ENCODE measurements at places on chromosomes 5 and 9.
A peak's percentile ranks its signal among the peaks of the same experiment; 100 is the strongest.

DNA sequence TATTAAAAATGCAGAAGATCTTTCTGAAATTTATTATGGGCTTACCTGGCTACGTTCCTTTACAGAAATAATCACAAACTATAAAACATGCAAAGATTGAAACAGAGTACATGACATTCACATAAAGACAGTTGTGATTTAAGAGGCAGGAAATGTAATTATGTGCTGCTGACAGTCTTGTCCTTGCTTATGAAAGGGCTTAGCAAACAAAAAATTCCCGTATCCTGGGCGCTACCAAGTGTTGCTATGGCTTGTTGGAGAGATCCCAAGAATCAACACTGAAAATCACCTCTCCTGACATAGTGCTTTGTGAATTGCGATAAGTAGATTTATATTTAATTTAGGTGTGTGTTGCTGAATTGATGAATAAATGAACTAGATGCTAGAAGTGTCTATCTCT, 352.5 kb upstream of the C9orf72 start:
- no peak for DNase-seq

DNA sequence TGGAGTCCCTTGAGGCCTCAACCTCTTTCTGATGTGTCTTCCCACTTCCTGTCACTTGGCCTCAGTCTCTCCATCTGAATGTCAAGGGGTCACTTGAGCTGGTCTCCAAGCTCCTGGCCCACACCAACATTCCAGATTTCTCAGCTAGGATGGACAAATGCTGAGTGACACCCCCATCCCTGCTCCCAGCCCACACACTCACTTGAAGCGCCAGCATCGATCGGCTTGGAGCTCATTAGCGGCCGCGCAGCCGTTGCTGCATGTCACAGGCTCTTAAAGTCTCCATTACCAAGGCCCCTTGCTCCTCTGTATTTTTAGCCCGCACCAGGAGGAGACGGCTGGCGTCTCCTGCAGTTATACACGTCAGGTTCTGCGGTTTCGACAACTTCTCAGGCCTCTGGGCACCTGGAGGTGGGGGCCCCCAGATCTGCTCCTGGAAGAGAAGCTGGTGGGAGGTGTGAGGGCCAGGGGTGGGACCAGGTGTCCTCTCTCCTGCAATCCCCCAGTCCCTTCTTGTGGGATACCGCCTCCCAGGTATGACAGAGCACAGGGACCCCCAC, 33.4 kb upstream of the ARAP3 start:
- no peak for DNase-seq

- peak; percentile 46 for DNase-seq
These were observed 98.6 kb downstream of the FBXW11 start for GRCh38 chr5:171907725-171908343.

DNA sequence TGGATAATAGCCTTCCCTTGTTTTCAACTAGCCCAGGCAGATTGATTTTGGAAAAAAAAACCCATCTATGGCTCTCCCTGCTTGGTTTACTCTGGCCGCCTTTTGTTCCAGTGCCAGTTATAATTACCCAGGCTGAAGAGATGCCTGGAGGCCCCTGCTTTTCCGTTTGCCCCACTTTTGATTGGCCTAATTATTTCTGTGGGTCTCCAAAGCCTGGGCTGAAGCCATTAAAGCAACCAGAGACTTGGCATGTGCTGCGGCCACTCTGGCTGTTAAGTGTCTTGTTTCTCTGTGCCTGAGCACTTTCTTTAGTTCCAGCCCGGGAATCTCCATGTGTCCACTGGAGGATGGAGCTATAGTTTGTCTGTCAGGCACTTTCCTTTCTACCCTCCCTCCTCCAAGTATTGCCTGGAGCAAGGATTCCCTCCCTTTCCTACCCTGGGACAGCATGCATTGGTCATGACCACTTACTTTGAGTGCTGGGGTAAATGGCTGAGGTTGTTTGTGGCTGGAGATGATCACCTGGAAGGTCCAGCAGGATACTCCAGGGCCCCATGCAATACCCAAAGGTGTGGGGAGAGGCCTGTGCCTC, 105.1 kb upstream of the CTSL start:
- DNase-seq = no peak

GRCh38 chr9:7756088-7756487, 43.5 kb downstream of the DMAC1 start:
- no peak for DNase-seq

DNA sequence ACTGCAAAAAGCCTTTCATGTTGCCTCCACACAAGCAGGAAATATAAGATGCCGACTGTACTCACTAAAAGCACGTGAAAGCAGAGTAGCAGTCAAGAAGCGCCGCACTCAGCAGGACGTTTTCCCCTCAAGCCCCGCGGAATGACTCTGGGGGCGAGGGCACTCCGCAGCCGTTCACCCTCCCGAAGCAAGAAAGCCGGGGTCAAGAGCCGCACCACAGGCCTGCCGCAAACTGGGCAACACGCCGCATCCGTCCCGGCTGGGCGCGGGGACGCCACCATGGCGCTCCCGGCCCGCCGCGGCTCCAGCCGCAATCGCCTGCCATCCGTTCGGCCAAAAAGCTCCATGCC, 364 bp downstream of the RPS6 start:
- peak; percentile 17 for DNase-seq

GRCh38 chr5:98333921-98334320, 439.5 kb upstream of the RGMB start:
- no peak for DNase-seq

DNA sequence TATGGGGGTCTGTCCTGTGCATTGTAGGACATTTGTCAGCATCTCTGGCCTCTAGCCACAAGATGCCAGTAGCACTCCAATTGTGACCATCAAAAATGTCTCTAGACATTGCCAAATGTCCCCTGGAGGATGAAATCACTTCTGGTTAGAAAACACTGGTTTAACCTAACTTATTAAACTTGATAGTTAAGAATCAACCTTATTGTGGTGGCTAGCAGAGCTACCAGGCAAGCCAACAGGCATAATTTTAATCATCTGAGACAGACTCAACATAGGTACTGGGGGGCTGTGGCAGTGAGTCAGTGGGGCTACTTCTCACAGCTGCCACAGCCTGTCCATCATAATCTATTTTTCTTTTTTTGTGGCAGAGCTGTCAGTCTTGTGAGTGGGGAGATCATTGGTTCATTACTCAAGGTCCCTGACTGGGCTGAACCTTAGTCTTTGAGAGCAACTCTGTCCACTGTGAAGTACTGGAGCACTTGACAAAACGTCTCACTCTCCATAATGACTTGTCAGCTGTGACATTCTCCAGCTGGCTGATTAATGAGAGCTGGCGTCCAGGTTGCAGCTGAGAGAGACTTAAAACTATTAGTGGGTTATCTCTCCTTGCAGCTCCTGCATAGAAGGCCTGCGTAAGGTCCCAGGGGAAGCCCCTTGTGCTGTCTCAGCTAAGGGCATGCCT, 107.9 kb downstream of the DCP2 start:
- DNase-seq = no peak

GRCh38 chr9:78189001-78189400, 46.9 kb upstream of the CEP78 start:
- no peak for DNase-seq

DNA sequence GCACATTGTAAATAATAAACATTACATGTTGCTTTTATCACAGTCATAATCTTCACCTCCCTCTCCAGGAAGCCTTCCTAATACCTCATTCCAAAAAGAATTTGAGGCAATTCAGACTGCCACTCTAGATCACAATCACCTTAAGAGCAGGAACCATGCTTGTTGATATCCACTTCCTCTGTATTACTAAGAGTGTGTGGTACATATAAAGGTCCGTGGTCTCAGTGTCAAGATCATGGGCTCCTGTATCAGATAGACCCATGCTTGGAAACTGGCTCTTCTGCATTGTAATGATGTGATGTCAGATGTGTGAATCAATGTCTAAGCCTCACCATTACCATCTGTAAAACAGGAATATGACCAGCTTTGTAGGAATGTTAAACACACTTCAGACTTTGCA, 114.1 kb downstream of the SPOCK1 start:
- DNase-seq = no peak

- DNase-seq = no peak
These were observed 379.8 kb downstream of the KDM4C start for GRCh38 chr9:7137571-7137970.

DNA sequence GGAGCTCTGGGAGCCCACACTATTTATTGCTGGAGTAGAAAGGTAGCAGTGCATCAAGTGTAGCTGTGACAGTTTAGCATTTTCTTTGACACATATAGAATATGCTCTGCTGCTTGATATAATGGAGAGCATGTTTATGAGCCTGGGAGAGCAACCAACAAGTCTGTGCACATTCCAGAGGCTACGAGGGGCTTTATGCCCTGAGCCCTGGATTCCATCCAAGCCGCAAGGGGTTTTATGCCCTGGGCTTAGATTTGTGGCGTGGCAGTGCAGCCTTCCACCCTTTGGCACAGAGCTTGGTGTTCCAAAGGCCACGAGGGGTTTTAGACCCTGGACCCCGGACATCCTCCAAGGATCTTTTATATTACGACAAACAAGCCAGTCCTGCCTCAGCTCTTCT, 14.6 kb downstream of the CDH6 start:
- DNase-seq = no peak

GRCh38 chr9:125436613-125437443, 175.2 kb downstream of the GAPVD1 start:
- no peak for DNase-seq

GRCh38 chr5:77028631-77029375, 1.4 kb upstream of the AGGF1 start:
- DNase-seq = no peak

DNA sequence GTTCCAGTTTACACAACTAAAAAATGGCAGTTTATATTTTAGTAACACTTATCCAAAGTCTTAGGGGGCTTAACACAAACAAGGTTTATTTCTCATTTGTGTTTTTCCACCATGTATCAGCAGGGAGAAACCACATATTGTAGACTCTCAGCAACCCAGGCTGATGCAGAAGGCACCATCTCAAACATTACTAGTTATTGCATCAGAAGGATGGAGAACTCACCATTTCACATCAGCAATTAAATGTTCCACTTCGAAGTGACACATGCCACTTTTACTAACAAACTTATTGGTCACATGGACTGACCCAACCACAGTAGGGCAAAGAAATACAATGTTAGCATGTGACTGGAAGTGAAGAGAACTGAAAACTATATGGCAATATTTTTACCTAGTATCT, 22.5 kb upstream of the SMC2 start:
- no peak for DNase-seq

GRCh38 chr9:8860086-8860485, 1060.5 kb upstream of the DMAC1 start:
- DNase-seq = no peak

- DNase-seq = no peak
These were observed 10.4 kb upstream of the SLC30A5 start for GRCh38 chr5:69083412-69083811.

DNA sequence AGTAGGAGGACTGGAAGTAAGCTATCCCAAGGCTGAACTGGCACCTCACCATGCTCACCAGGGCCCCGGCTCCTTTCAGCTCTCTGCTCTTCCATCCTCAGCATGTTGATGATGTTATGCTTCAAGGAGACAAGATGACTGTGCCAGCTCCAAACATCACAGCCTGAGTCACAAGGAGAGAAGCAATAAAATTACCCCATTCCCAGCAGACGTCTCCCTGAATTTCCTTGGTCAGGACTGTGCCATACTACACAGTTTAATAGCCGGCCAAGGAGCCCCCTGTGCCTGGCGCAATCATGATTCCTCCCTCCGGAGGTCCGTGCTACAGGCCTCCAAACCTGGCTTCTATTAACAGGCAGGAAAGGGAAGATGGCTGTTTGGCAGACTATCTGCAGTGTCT, 51.2 kb upstream of the ROR2 start:
- no peak for DNase-seq

Measured in renal cortex interstitium (tissue), 15 donors.